ENCODE measurements at places on chromosomes 5 and 9. TPM values are rescaled to one million over a fixed set of nuclear protein-coding genes. Genes with fewer than 3 reads are reported as not detected.

DNA sequence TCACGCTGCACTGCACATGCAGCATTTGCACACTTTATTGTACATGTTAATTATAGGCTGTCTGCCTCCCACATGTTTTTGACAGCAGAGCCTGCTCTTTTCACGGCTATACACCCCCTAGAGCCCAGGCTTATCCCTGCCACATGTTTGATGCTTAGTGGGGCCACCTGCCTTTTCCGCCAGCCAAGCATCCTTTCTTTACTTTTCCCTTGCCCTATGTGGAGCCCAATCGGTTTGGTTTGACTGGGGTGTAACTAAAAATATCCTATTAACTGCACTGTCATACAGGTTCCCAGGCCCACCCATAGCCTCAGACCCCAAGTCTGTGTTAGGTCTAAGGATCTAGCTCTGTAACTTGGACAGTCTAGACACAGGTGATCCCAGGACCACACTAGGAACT lies 18.9 kb upstream of the S1PR3 start:
- no peak for DNase-seq

GRCh38 chr9:34997379-34997781 lies 7.8 kb downstream of the DNAJB5 start:
- no peak for DNase-seq

- DNase-seq, result no peak
Measured at GRCh38 chr5:72121780-72122445, 14.6 kb downstream of the MAP1B start.

DNA sequence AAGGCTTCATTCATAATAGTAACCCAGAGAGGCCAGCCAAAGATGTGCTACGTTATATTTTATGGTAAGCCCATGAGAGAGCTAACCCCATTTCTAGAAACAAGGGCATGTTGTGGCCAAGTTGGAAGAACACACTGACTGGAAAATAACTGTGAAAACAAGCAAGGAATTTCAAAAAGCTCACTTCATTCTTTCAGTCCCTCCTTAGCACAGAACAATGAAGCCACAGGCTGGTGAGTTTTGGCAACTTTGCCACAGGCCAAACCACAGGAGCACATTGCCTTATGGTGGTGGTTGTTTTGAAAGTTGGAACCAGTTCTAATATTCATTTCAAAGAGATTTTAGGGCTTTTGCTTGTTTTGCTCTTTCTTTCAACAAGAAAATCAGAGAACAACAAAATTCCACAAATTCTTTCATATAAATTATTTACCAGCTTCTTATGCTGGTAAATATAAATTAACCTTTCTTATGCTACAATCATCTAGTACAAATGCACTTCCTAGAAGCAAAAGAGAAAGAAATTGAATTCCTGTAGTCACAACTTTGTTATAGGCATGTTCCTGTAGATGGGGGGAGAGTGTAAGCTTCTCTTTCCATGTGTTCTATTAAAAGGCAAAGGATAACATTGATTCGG lies 225.4 kb upstream of the RFX3 start:
- peak; percentile 18 for DNase-seq

DNA sequence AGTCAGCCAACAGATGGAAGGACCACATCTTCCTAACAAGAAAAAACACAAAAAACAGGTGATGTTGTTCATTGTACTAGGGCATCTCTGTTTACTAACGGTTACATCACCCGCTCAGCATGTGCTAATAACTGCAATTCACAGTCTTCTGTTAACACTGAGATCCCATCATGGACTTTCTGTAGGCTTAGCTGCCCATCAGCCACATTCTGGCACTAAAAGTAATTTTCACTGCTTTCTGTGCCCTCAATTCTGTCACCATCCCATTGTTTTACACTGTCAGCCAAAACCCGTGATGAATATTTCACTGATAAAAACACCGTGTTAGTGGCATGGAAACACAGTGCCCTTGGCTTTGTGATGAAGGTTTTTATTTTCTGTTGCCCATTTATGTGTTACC lies 64.6 kb downstream of the CAST start:
- no peak for DNase-seq

DNA sequence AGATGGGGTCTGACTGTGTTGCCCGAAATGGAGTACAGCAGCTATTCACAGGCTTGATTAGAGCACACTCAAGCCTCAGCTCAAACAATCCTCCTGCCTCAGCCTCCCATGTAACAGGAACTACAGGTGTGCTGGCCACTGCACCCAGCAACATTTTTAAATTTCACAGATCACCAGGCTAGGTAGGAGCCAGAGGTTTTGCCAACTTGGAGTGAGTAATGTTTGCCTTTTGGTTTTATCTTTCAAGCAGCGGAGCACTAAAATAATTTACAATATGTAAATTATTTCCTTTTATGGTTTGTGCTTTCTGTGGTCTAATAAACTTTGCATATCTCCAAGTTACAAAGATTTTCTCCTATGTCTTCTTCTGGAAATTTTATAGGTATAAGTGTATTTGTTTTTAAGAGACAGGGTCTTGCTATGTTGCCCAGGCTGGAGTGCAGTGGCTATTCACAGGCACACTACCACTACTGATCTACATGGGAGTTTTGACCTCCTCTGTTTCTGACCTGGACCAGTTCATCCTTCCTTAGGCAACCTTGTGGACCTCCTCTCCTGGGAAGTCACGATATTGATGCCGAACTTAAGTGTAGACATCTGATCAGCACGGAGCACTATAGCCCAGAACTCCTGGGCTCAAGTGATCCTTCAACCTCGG lies 67.2 kb upstream of the SUSD1 start:
- DNase-seq, result no peak

- DNase-seq, result no peak
Measured at GRCh38 chr5:33212900-33213299, 227.9 kb upstream of the TARS1 start.

GRCh38 chr5:125032286-125032685 lies 285.8 kb upstream of the ZNF608 start:
- no peak for DNase-seq

DNA sequence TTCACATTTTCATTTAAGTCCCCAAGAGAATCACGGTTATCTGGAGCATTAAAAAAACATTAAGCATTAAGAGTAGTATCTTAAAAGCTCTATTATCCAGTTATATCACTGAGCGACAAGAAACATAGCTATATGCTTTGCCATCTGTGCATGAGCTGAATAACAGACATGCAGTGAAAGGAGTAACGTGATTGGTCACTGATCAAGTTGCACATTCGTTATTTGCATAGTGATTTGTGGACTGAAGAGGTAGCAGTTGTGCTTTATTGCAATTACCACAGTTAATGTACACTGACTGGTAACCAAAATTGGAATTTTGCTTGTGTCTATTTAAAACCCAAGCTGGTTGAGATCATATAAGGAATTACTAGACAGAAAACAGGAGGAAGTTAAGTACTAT lies 107.4 kb downstream of the MCTP1 start:
- no peak for DNase-seq

GRCh38 chr9:27817747-27818146 lies 244.5 kb upstream of the C9orf72 start:
- no peak for DNase-seq

- peak; percentile 83 for DNase-seq
Measured at GRCh38 chr5:122727112-122727541, 47.8 kb upstream of the SNX2 start.

DNA sequence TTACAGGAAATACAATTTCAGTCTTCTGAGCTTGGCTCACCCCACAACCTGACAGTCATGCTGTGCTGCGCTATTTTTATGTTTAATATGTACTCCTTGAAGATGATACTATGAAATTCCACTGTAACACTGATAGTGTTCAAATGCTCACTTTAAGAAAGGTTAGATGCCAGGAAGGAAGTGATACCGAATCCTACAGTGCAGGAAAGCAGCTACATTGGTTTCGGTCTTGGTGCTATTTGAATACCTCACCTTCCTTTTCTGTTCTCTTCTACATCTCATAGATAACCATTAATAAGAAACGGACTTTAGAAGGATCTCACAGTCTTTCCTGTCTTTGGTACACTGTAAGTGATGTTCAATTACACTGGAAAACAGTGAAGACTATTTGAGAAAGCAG lies 117.6 kb downstream of the SEMA5A start:
- DNase-seq, result no peak

DNA sequence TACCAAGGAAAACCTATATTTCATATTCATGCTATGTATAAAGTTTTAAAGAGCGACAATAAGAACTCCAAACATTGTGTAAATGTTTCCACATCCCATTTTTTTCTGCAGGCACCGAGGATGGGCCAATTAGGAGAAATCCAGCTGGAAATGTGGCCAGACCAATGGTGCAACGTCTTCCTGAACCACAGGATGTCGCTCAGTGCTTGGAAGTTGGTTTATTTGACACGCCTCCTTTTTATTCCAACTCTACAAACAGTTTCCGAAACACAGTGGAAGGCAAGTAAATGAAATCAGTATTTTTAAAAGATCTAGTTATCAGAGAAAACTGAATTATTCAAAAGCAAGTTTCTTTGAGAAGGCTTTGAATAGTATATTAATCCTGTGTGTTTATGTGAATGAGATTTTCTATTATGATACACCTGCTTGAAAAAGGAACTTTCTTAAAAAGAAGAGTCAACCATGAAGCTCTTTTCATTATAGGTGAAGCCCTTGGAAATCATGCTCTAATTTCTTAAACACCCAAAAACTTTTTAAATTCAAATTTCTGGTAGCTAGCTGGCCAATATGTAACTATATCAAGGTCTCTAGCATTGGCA lies 9.1 kb downstream of the TYRP1 start:
- DNase-seq, result peak; percentile 75

GRCh38 chr5:14545308-14545707 lies 36.3 kb upstream of the OTULINL start:
- DNase-seq, result no peak

DNA sequence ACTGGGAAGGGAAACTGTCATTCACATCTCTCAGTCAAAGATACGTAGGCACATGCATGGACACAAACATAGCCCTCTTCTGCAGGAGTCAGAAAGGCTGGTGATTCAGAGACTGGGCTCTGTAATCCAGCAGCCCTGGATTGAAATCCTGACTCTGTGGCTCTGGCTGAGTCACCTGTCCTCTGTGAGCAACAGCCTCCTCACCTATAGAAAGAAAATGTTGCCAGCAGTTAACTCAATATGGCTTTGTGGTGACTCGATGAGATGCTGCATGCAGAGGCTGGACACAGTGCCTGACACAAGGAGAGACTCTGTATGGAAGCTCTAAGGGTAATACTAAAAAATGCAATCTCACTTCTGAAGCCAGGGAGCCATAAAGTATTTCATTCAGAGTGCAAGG lies 23.9 kb upstream of the CDKN2AIPNL start:
- DNase-seq, result peak; percentile 50

DNA sequence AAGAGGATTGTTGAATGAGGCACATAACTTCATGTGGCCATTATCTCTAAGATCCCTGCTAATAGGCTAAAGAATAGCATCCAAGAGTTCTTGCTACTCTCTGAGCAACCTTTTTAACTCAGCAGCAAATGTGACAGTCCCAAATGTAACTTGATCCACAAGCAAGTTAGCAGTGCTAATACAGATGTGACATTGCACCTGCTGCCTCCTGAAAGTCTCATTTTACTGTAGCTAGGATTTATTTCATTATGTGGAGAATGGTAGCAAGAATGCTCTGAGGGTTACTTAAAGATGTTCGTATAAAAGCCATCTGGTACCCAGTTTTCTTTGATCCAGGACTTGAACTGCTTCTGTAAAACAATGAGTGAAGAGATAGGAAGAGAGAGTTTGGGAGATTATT lies 45.8 kb downstream of the CDH10 start:
- DNase-seq, result no peak

DNA sequence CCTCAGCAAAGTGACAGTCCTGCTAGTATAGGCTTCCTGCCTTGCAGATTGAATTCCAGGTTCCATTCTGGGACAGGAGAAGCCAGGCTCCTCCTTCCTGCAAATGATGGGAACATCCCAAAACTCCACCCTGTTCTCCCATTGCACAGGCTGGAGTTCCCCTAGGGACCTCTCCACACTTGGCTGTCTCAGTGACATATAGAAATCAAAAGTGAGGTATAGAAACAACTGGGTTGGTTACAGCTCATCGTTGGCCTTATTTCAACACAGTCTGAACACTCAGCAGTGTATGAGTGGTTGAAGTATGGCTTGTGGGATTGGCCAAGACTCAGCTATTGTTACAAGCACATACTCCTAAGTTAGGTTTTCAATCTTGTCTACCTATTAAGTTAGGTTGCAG lies 157.8 kb upstream of the FTMT start:
- DNase-seq, result no peak

GRCh38 chr5:43401827-43402226 lies 10.4 kb downstream of the CCL28 start:
- DNase-seq, result no peak

DNA sequence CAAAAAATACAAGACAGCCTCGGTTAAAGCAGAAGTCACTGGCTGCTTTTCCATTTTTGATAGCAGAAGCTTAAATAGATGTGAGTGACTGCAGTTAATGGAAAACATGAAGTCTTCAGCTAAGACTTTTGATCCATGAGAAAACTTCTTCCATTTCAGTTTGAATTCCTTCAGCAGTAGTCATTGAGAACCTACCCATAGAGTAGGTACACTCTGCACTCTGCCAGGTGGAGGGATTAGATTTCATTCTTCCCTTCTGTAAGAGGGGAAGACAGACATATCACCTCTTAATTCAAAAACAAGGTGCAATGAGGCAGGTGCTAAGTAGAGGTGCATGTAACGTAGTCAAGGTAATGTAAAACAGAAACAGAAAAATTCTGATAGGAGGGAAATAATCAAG lies 26.7 kb upstream of the XPA start:
- no peak for DNase-seq

GRCh38 chr5:124365361-124365801 lies 381.1 kb downstream of the ZNF608 start:
- no peak for DNase-seq

- no peak for DNase-seq
Measured at GRCh38 chr9:36691671-36692070, 119.0 kb downstream of the MELK start.

GRCh38 chr9:35732800-35733541 lies 505 bp downstream of the CREB3 start:
- peak; percentile 63 for DNase-seq

- DNase-seq, result no peak
Measured at GRCh38 chr5:157828944-157829639, 29.9 kb downstream of the CLINT1 start.

DNA sequence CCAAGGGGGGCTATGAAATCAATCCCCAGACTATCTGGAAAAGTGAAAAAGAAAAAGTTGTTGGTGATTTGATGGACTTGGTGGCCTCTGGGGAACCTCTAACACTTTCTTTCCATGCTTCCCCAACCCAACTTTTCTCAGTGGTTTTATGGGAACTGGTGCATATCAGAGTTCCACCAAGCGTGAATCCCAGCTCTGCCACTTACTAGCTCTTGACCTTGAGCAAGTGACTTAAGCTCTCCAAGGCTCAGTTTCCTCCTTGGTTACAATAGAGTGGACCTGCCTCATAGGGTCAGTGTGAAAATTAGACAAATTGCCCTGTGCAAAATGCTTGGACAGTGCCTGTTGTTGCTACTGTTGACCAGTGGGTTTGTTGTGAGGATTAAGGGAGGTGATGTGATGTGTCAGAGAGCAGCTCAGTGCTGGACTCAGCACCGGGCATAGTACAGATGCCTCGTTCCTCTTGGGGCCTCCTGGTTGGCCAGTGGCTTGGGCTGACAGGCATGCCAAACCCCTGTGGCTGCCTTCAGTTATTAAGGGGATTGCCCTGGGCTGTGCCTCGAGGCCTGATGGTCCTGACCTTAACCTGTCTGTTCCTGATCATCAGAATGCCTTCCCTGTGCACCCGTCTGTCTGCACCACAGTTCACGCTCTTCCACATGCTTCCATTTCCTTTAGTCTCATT lies 49.3 kb downstream of the COL15A1 start:
- no peak for DNase-seq

The ADAMTS2 gene
- 0.40 TPM for total RNA-seq

The DMRT3 gene
- not detected for total RNA-seq

The LPAR1 gene
- total RNA-seq, result not detected

The SLC9A3 gene
- total RNA-seq, result 0.79 TPM

The SV2C gene
- total RNA-seq, result not detected

The ELOVL7 gene
- total RNA-seq, result under 0.01 TPM

The FAM151B gene
- 2.2 TPM for total RNA-seq

The ADAMTS19 gene
- total RNA-seq, result not detected
